Dermis lymphatic vessel endothelial cell (primary cell): ENCODE measurements at places on chromosomes 3 and 15. TPM values are rescaled to one million over a fixed set of nuclear protein-coding genes. Genes with fewer than 3 reads are reported as not detected.

Gene FETUB
- not detected in 2 replicates for total RNA-seq

Gene GREM1
- 0.09 and 2.1 TPM in 2 replicates for total RNA-seq

Gene FBN1
- 129 and 130 TPM in 2 replicates for total RNA-seq

Gene SCAPER
- 8.5 and 8.9 TPM in 2 replicates for total RNA-seq

Gene CCR3
- total RNA-seq = not detected in 2 replicates

Gene GMNC
- not detected in 2 replicates for total RNA-seq

Gene CISH
- 0.11 and 0.17 TPM in 2 replicates for total RNA-seq

Gene CRYGS
- 0.98 and 1.1 TPM in 2 replicates for total RNA-seq
